ENCODE measurements at places on chromosomes 4 and X. TPM values are rescaled to one million over a fixed set of nuclear protein-coding genes. Genes with fewer than 3 reads are reported as not detected.

SPANXA2 gene
- total RNA-seq = not detected

FDCSP gene
- not detected for total RNA-seq

OPN1MW3 gene
- total RNA-seq = not detected

AADAT gene
- 1.6 TPM for total RNA-seq

PLS3 gene
- 40.8 TPM for total RNA-seq

HMX1 gene
- not detected for total RNA-seq

FAM9C gene
- total RNA-seq = 1.2 TPM

GYPE gene
- total RNA-seq = 0.35 TPM

CXCL8 gene
- total RNA-seq = 1.2 TPM

KCNE5 gene
- not detected for total RNA-seq

MAP7D2 gene
- 0.74 TPM for total RNA-seq

H2BW2 gene
- total RNA-seq = not detected

PCYT1B gene
- total RNA-seq = 0.05 TPM

ARHGAP36 gene
- not detected for total RNA-seq

CENPVL2 gene
- not detected for total RNA-seq

MGAT4D gene
- total RNA-seq = not detected

POU3F4 gene
- total RNA-seq = not detected

MAGEA8 gene
- not detected for total RNA-seq

NAA11 gene
- not detected for total RNA-seq

FREM3 gene
- total RNA-seq = not detected

HNRNPDL gene
- 120 TPM for total RNA-seq

RIPPLY1 gene
- not detected for total RNA-seq

All from left ventricle myocardium superior (tissue), 1 donor.